ENCODE measurements at places on chromosomes 7 and 10.

DNA sequence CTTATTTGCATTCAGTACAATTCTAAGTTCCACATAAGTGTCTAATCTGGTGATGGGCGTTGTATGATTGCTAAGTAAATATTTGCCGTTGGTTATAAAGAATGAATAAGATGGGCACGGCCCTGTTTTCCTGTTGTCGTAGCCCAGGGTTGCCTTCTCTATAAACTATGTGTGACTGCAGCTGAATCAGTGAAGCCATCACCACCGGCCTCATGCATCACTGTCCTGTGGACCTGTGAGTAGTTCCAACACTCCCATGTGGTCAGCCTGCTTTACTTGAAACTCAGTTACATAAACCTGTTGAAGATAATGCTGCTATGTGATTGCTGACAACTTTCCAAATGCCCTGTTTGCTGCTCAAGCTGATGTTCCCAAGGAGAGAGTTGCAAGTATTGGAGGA lies 21.6 kb upstream of the KLF6 start:
- peak; percentile 96 for DNase-seq

DNA sequence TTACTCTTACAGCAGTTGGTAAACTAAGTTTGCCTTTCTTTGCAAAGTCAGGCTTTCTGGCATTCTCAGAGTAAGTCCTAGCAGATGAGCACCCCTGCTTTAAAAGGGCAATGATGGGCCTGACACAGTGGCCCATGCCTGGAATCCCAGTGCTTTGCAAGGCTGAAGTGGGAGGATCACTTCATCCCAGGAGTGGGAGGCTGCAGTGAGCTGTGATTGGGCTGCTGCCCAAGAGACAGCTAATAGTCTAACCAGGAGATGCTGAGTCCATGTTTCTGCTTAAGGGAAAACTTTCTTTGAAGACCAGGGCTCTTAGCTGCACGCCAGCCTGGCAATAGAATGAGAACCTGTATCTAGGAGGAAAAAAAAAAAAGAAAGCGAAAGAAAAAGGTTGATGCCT lies 100.2 kb upstream of the MPP7 start:
- DNase-seq = no peak

GRCh38 chr7:96838481-96838880 lies 128.8 kb upstream of the SEM1 start:
- no peak for DNase-seq

GRCh38 chr7:140229591-140230515 lies 53.1 kb upstream of the KDM7A start:
- no peak for DNase-seq

- DNase-seq = no peak
Observed at GRCh38 chr7:54090652-54091213, 451.4 kb upstream of the VSTM2A start.

DNA sequence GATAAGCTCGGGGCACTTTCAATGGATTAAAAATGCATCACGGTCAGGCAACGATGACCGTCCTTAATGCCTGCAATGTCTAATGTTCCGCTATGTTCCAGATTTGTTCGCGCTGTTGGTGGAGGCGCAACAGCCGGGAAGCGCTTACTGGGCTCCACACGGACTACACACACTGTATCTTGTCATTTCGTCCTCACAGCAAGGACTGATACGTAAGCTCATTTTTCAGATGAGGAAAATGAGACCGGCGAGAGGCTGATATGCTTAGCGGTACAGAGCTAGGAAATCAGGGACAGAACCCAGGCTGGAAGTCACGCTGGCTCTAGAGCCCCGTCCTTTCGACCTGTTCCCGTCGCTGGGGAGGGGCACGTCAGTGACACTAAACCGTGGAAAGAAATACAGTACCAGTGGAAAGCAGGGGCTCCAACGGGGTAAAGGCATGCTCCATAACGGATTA lies 670 bp downstream of the TPK1 start:
- peak; percentile 48 for DNase-seq

DNA sequence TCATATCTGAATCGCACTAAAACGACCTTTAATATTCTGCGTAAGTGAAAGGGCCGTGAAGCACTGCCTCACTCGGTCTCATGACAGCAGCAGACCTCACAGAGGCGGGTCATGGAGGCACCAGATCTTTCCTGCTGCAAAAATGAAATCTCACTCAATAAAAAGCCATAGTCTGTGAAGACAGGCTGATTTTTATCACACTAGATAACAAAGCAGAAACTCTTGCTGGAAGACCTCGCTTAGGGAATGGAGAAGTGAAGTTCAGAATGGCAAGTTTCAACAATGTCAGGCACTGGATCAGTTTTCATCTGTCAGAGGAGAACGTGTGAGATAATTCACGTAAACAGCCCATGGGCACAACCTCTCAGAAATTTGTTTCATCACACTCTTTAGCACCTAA lies 8.0 kb downstream of the SEPHS1 start:
- DNase-seq = no peak

- no peak for DNase-seq
Observed at GRCh38 chr7:147081117-147081516, 964.5 kb downstream of the CNTNAP2 start.

DNA sequence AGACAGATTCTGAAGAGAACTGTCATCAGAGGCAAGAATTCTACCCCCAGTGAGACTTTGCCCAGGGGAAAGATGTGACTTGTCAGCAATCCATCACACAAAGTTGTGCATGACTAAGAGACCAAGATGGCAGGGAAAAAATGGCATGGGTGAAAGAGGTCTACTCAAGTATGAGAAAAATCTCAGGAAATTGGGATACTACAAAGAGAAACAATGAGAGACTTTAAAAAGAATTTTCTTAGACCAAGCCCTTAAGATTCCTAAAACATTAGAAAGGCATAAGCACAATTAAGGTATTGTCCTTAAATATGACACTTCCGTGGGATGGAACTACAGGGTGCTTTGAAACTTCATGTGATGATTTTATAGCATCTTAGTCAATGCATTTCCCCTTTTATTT lies 45.6 kb upstream of the PDE1C start:
- peak; percentile 66 for DNase-seq

DNA sequence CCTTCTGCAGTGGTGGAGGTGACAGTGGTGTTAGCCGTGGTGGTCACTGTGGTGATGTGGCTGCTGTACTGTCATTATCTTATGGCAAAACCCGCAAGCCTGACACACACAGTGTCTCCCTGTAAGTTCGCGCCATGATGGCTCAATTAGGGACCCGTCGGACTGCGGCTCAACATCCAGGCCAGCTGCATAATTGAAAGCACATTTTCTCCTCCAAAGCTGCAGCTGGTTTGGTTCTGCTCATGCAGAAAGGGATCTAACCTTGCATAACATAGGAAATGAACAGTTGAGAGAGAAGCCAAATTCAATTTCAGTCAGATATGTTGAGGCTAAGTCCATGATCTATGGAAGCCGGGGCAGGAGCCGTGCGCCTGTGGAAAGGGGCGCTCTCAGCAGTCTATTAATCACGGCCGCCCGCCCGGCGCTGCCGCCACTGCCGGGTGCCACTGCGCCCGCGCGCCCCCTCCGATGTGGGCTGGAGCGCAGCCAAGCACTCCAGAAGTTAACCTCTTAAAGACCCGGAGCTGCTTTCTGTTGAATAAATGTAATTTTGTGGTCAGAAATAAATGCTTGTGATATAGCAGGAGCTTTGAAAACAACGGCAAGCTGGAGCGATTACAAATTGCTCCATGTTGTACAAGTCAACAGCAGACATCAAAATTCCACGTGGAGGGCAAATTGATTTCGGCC lies 227.7 kb downstream of the CUX1 start:
- peak; percentile 75 for DNase-seq

DNA sequence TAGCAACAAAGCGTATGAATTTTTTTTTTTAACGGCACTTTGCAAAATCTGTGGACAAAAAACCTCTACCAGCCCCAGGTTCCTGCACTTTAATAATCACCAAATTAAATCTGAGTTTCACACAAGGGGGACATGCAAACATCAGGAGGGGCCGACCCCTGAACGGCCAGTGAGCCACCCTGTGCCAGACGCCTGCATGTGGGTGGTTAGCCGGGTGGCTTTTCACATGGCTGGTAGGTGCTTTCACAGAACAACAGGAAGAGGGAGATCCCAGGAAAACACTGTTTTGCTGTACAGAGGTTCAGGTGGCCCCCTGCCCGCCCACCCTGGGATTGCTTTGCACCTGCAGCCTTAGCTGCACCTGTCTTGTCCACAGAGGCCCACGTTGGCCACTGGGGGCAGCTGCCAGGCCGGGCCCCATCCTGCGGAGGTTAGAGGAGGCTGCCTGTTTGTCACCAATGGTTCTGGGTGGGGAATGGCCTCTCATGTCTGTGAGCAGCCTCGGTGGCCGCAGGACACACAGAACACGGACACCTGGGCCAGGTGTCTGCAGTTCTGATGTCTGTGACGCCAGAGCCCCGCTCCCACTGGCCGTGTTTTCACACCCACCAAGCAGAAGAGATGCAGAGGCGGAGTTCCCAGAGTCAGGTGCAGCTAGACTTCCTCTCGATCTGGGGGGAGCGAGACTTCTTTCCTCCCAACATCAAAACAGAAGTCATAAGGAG lies 107.7 kb downstream of the FAM53B start:
- DNase-seq = no peak

DNA sequence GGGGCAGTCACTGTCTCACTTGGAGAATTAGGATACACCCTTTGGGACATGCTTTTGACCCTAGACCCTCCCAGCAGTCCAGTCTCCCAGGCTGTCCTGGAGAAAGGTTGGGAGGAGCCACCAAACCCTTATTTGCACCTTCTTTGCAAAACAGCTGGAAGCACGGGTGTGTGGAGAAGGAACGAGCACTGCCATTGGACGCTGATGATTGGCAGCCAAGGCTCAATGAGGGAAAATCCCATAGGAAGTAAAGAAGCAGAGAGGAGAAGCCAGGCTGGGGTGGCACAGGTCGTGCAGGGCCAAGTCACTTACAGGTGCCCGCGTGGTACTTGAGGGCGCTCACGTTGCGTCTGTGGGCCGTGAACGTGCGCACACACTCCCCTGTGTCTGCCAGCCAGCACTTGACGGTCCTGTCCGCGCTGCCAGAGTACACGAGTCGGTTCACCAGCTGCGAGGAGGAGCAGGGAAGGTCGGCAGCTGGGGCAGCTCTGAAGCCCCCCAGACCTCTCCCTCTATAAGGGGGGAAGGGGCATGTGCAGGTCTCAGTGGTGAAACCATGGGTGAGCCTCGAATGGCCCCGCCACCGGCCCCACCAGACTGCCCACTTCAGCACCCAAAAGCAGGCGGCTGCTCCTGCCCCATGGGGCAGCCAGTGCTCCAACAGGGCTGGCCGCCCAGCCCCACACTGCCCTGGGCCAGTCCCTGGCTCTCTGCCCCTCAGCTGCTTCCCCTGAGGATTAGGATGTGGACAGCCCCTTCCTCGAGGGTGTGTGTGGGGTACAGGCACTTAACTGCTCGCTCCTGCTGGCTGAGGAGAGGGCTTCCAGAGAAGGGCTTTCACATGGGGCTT lies 24.8 kb downstream of the WDR86 start:
- DNase-seq = no peak

GRCh38 chr10:103991393-103992128 lies 24.6 kb downstream of the SLK start:
- no peak for DNase-seq

GRCh38 chr7:106957766-106958165 lies 86.7 kb upstream of the PRKAR2B start:
- DNase-seq = no peak

DNA sequence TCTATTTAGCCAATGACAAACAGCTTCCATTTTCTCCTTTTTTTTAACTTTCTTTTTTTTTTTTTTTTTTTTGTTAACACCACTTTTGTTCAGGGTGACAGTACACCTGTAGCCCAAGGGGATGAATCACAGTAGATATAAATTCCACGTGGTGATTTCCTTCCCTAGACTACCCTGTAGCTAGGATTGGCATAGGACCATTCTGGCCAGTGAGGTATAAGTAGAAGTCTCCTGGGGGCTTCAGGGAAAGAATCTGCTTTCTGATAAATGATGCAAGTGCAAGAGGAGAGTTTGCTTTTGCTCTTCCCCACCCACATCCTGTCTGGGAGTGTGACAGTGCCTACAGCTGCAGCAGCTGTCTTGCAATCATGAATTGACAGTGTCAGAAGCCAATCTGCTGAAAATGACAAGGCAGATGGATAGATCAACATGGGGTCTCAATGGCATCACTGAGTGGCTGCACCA lies 63.2 kb upstream of the TOMM7 start:
- no peak for DNase-seq

GRCh38 chr7:23895666-23896096 lies 185.7 kb downstream of the STK31 start:
- peak; percentile 58 for DNase-seq

GRCh38 chr7:55552320-55553023 lies 19.8 kb downstream of the VOPP1 start:
- peak; percentile 94 for DNase-seq

- no peak for DNase-seq
Observed at GRCh38 chr10:7706534-7707073, 3.5 kb downstream of the ITIH2 start.

- DNase-seq = peak; percentile 96
Observed at GRCh38 chr10:78756604-78757343, 312.0 kb upstream of the ZMIZ1 start.

- DNase-seq = no peak
Observed at GRCh38 chr10:84846658-84847316, 518.4 kb downstream of the CCSER2 start.

GRCh38 chr7:138089080-138089901 lies 13.0 kb downstream of the AKR1D1 start:
- peak; percentile 28 for DNase-seq

DNA sequence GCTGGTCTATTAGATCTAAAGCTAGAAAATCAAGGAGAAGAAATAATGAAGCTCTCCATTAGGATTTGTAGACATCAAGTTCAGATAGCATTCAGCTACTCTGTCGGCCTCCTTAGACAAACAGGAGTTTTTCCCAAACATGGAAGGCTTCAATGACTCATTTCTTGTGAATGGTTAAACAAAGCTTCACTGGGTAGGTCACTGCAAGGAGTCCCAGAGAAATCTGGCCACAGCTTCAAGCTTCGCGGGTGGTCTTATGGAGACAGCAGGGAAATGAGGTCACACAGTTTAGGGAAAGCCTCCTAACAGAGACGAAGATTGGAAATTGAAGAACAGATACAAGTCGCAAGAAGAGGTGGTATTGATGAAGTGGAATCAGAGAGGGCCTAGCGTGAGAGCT lies 22.6 kb upstream of the LRRC72 start:
- DNase-seq = no peak

Data from RCC 7860 (cell line).